Skeletal muscle cell (primary cell): ENCODE measurements at places on chromosomes 7 and 10.

DNA sequence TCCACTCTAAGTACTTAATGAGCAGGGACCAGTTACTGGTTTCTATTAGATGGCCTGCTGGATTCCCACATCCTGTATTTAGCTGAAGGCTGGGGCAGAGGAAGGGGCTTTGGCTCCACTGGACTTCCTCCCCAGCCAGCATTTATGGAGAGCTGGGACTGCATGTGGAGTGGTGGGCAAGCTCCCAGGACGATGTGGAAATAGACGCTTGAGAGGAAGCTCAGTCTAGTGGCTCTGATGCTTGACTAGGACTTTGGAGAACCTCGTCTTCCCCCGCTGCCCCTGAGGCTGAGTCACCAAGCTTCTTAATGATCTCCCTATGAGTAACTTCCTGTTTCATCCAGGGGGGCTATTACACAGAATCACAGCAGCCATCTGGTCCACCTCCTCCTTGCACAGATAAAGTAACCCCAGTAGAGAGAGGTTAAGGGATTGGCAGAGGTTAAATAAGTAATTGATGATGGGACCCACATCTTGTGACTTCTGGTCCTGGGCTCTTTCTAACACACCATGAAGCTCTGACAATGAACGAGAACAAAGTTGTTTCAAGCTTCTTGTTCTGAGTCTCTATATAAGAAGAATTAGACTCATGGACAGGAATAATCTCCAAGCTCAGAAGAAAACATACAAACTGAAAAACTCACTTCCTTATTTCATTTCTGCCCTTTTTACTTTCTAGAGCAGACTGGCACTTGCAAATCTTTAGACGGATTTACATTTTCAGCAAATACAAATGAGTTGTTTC lies 126.2 kb downstream of the PRPF18 start:
- peak; percentile 97 for DNase-seq

GRCh38 chr7:27737616-27738015 lies 2.3 kb upstream of the TAX1BP1 start:
- no peak for DNase-seq

DNA sequence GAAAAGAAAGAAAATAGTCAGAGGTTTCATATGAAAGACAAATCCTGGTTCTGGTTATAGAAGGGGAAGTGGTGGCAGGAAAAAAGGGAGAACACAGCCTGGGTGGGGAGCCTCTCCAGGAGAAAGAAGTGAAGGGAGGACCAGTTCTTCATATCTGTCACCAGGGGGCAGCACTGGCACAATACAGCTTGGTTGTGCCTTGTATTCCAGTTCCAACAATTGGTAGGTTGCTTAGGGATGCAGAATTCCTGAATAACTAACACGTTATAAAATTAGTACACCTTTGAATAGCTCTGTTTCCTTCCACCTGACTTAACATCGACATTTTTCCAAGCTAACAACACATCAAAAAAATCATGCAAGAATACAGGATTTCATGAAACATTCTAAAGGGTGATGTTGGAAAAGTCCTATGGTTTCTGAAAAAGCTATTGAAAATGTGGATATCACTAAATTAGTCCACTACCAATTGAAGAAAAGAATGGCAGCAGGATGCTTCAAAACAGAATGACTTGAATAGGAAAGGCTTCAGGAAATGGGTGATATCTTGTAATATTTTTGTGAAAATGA lies 52.9 kb downstream of the CYP26A1 start:
- DNase-seq: no peak

DNA sequence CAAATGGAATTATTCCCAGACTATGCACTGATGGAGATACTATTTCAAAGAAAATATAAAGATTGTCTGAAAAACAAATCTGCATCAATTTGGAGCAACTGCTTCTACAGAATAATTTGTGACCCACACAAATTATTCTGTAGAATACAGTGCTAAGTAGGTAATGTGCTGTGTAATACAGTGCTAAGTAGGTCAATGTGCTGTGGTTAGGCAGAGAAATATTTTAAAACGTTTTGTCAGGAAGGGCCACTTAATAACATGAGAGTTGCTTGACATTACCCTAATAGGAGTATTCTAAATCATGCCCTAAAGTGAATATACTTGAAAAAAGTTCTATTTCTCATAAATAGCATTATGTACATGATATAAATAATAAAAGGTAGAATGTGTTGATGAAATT lies 116.5 kb upstream of the KCND2 start:
- DNase-seq: no peak

- DNase-seq: no peak
These were observed 209.2 kb upstream of the SEMA3C start for GRCh38 chr7:81128011-81128410.

- DNase-seq: no peak
These were observed 242.3 kb upstream of the AOAH start for GRCh38 chr7:36966636-36967035.
